Kasumi-1 (cell line): ENCODE measurements at places on chromosomes 5 and 9.

DNA sequence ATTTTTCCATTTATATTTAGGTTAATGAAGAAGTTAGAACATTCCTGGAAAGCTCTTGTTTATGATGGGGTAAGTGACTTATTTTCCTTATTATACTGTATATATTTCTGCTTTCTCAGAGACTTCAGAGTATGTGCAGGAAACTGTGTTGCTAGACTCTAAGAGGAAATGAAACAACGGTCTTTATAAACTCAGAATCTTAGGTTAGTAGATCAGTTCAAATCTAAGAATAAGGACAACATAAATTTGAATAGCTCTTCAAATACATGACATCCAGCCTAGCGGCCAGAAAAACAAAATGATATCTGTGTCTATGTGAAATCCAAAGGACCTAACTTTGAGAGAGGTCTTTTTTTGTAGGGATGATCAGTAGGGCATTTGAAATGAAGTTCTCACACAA is 94.3 kb downstream of the PRKACG start:
- DNase-seq, result no peak

- no peak for DNase-seq
Measured at GRCh38 chr9:745761-746380, 95.6 kb upstream of the DMRT1 start.

- no peak for DNase-seq
Measured at GRCh38 chr5:175691761-175692160, 33.9 kb downstream of the HRH2 start.

GRCh38 chr9:125987420-125987819 is 240.2 kb downstream of the PBX3 start:
- no peak for DNase-seq

DNA sequence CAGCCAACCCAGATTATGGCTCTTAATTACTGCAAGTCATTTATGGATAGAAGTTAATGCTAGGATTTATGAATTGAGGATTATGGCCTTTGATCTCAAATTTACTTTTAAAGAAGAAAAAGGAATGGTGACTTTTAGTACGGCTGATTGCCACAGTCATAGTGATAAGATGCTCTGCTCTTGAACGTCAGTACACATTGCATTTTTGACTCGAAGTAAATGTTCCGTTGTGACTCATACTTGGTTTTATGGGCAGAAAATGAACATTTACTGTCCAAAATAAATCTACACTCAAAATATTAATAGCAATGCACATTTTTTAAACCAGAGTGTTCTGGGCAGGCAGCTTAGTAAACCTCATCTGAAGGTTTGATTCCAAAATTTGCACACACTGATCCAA is 830 bp downstream of the ADAMTSL1 start:
- DNase-seq, result no peak

- DNase-seq, result no peak
Measured at GRCh38 chr5:42806701-42807262, 4.9 kb downstream of the SELENOP start.

DNA sequence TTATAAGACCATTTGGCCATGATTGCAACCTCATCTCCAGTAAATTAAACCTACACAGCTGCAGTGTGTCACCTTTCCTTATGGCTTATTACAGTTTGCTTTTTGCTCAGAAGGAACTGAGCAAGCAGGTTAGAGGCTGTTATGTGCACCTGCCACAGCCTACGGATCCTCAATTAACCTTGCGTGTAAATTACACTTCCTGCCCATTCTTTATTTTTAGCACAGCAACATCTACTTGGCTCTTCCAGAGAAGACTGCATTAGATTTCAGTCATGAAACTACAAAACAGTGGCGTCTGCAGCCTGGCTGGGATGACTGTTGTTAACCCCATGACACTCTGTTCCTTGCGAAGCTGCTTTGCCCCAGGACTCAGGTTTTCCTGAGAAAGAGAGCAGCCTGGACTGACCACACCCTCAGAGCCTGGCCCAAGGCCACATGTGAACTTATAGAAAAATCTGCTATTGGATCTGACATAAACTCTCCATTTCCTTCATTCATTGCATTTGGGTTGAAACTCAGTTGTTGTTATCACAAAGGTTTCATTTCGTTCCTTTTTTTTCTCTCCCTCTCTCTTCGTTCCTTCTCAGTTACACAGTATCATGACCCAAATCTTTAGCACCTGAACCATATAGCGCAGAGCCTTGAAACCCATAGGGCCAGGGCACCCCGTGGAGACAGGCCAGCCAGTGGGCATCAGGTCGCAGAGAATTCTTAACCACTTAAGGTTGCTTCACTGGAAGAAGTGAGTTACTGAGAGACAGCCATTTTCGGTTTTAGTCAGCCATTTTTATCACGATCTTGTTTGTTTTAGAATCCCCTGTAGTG is 138.6 kb downstream of the PALM2AKAP2 start:
- DNase-seq, result no peak

GRCh38 chr5:37730896-37731455 is 108.9 kb downstream of the GDNF start:
- DNase-seq, result no peak

GRCh38 chr5:113574417-113574816 is 60.9 kb downstream of the YTHDC2 start:
- DNase-seq, result no peak

GRCh38 chr5:126972062-126972895 is 58.1 kb downstream of the MARCHF3 start:
- DNase-seq, result peak; percentile 88

DNA sequence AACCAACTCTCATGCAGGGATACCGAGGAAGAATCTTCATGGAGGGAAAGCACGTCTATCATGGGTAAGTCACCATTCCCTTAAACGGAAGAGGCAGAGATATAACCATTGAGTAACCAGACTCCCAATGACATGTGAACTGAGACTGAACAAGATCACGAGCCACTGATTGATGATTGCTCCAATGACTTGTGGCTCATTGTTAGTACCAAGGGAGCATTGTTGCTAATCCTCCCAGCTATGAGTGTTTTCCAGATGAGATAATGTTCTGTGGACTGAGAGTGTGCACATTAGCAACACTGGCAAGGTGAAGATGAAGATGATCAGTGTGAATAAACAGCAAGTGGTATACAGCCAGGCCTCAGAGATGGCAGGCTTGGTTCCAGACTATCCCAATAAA is 219.2 kb upstream of the MAP3K1 start:
- no peak for DNase-seq

- no peak for DNase-seq
Measured at GRCh38 chr9:110059461-110059860, 148.5 kb downstream of the C9orf152 start.
